MCF 10A (cell line): ENCODE measurements at places on chromosomes 4 and X. TPM values are rescaled to one million over a fixed set of nuclear protein-coding genes. Genes with fewer than 3 reads are reported as not detected.

SMIM10 gene
- not detected in 2 replicates for total RNA-seq

USP17L27 gene
- total RNA-seq = not detected in 2 replicates

PRRG3 gene
- total RNA-seq = not detected in 2 replicates

TMPRSS11D gene
- not detected in 2 replicates for total RNA-seq

EVC2 gene
- 5.5 and 6.0 TPM in 2 replicates for total RNA-seq

CXCL5 gene
- 0.51 and 0.54 TPM in 2 replicates for total RNA-seq
